ENCODE measurements at places on chromosomes 1 and 21.

GRCh38 chr1:202162047-202162417 lies 1.6 kb upstream of the PTPN7 start:
- DNase-seq, result peak; percentile 43

DNA sequence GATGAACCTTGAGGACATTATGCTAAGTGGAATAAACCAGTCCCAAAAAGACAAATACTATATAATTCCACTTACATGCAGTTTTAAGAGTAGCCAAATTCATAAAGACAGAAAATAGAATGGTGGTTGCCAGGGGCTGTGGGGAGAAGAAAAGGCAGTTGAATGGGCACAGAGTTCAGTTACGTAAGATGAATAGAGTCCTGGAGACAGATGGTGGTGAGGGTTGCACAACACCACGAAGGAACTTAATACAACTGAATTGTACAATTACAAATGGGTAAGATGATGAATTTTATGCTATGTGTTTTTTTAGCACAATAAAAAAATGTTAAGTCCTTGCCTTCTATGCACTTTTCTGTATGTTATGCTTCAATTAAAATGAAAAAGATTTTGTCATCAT lies 66.6 kb downstream of the CD34 start:
- DNase-seq, result no peak

GRCh38 chr1:63087966-63088365 lies 234.4 kb upstream of the FOXD3 start:
- DNase-seq, result no peak

GRCh38 chr1:99269321-99269720 lies 5.0 kb downstream of the PLPPR4 start:
- no peak for DNase-seq

DNA sequence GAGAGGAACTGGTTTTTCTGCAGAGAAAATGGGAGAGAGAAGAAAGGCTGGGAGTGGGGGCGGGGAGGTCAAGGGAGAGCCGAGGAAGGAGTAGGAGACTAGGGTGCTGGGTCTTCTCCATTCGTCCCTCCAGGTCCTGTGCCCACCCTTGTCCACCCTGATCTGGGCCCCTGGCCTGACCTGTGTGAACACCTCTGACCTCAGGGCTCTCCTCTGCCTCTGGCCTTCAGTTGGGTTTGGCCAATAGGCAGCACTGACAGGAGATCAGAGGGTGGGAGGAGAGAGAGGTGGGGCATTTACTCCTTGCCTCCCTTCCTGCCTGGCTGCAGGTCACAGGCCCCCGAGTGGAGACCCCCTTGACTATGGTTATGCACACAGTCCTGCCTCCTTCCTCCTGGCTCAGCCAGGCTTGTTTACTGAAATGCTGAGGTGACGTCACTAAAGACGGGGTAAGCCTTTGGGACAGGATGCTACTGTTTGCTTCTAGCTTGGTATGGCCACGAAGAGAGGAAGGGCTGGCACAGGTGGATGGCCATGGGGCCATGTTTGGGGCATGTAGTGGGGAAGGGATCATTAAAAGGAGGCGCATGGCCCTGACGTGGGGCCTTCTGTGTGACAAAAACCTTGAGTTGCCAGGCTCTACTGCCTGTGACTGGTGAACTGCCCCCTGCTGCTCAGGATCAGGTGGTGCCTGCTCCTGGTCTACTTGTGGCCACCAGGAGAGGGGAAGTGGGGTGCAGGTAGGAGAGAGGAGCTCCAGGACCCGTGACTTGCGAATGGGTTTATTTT lies 248.7 kb upstream of the CSF3R start:
- DNase-seq, result no peak

- DNase-seq, result no peak
These were observed 11.1 kb downstream of the BATF3 start for GRCh38 chr1:212688341-212689047.

DNA sequence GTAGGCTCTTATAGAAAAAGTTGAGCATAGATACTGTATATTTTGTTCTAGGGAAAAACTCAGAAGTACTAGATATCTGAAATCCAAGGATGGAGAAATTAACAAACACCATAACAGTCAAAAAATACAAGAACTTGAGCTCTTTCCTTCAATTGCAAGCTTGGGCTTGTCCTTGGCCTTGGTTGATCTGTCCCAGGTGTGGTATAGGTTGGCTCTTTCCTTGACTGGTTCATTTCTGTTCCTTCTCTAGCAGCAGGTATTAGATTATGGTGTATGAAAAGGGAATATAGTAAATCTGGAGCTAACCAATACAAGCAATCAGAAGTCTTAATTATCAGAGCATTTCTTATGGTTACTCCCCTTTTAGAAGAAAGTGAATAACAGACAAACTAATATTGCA lies 198.6 kb downstream of the GPATCH2 start:
- DNase-seq, result no peak

DNA sequence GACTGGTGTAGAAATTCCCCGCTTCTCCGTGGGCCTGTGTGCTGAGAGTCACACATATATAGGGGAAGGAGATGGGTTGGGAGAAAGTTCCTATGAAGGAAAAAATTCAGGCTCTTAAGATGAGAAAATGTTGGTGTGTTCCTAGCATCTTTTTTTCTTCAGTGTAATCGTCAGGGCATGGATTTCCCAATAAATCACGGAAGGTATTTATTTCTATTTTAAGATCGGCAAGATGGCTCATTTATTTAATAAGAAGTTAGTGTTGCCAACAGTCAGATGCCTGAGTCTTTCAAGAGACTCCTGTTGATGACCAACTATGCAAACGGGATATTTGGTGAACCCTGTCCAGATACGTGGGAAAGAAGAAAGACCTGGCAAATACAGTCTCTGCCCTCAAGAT lies 58.2 kb downstream of the TGFB2 start:
- no peak for DNase-seq

- DNase-seq, result no peak
These were observed 54.0 kb downstream of the LACTBL1 start for GRCh38 chr1:22918644-22919043.

- no peak for DNase-seq
These were observed 33.3 kb downstream of the EIF2D start for GRCh38 chr1:206578978-206579374.

DNA sequence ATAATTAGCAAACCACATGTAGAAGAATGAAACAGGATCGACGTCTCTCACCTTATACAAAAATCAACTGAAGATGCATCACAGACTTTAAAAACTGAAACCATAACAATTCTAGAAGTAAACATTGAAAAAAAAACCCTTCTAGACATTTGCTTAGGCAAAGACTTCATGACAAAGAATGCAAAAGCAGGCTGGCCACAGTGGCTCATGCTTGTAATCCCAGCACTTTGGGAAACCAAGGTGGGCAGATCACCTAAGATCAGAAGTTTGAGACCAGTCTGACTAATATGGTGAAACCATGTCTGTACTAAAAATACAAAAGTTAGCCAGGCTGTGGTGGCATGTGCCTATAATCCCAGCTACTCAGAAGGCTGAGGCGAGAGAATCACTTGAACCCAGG lies 1351.7 kb downstream of the MRPL39 start:
- no peak for DNase-seq

- no peak for DNase-seq
These were observed 664.6 kb upstream of the ADAMTS5 start for GRCh38 chr21:27631471-27631870.

DNA sequence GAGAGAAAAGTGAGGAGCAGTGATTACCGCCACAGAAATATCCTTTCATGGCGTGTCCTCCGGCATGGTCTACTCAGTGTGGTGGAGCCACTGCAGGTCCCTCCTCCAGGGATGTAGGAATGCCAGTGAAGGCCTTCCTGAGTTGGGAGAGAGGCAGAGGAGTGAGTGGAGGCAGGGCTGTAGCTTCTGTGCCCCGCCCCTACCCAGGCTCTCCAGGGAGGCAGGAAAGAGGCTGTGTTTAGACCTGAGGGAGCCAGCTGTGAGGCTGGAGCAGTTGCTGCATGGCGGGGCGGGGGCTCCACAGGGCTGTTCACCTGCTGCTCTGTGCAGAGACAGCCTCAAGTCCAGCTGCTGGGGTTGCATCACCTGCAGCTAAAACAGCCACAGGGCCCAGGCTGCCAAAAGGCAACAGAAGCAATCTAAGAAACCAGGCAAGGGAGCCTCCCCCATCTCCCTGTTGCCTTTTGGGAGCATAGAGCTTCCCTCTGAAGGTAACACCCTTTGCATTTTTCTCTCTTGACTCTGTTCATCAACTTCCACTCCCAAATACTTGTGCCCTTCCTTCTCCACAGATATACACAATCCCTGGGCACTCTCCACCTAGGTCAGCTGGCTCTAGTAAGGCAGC lies 801 bp upstream of the ANXA9 start:
- DNase-seq, result no peak

Data from activated T-helper 9 cell treated with anti-CD3 and anti-CD28 coated beads, Interleukin-2, amount 50 U/mL, for 16 hours (primary cell).